ENCODE measurements at places on chromosomes 5 and 9. TPM values are rescaled to one million over a fixed set of nuclear protein-coding genes. Genes with fewer than 3 reads are reported as not detected.

DNA sequence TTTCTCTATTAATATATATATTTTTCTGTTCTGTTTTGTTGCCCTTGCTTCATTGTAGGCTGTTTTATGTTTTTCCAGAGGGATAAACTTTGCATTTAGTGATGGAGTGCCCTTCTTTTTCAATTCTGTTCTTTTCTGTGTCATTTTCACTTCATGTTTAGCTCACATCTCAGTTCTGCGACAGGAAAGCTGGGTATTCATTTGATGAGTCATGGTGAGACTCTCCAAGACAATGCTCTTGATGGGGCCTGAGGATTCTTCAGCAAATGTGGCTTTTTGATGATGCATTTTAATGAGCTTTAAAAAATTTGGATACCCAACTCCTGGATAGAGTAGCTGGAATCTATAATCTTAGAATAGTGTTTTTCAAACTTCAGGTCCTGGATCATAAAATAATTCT, 56.5 kb upstream of the SPATA31D4 start:
- no peak for DNase-seq

GRCh38 chr9:131534721-131535237, 3.7 kb upstream of the UCK1 start:
- no peak for DNase-seq

- no peak for DNase-seq
Observed at GRCh38 chr5:33601881-33602280, 161.1 kb downstream of the TARS1 start.

GRCh38 chr5:139222346-139222745, 24.2 kb upstream of the SIL1 start:
- DNase-seq: no peak

The TRPM6 gene
- total RNA-seq: not detected

DNA sequence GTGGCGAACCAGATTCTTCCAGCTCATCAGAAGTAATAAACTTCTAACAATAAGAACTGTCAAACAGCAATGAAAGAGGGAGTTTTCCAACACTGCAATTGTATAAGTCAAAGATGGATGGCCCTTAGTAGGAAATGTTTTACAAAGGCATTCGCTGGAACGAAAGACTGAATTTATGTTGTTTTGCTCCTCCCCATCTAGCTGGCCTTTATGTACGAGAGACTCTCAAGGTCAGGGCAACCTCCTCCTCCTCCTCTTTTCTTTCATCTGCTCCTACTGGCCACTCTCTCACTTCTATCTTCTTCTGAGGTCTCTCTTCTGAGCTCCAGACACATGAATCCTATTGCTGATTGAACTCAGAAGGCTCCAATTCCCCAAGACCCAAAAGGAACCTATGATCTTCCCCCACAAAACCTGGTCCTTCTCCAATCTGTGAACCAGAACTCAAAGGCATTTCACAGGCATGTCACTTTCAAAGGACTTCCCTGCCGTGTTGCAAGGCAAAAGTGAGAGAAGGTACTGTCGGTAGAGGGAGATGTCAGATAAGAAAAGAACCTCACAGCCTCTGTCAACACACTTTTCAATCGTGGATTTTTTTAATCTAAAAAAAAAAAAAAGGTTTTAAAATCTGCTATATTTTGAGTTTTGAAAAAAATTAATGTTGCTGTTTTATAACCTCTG, 28.5 kb upstream of the PUM3 start:
- no peak for DNase-seq

DNA sequence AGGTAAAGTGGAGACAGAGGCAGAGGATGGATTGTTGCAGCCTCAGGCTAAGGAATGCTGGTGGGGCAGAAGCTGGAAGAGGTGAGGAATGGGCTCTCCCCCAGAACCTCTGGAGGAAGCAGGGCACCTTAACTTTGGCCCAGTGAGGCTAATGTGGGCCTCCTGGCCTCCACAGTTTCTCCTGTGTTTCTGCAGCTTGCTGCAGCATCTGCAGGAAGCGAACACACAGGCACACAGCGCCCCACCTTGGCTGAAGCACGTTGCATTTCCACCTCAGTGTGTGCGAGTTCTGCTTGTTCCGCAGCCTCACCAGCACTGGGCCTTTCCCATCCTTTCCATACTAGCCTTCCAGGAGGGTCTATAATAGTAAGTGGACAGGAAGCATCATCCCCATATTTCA, 27.2 kb upstream of the ASS1 start:
- DNase-seq: no peak

- no peak for DNase-seq
Observed at GRCh38 chr5:149379177-149379761, at the start of gene IL17B. Gene IL17B (minus strand): TSS chr5:149379292. CDS start chr5:149379225, 67 bp downstream.

DNA sequence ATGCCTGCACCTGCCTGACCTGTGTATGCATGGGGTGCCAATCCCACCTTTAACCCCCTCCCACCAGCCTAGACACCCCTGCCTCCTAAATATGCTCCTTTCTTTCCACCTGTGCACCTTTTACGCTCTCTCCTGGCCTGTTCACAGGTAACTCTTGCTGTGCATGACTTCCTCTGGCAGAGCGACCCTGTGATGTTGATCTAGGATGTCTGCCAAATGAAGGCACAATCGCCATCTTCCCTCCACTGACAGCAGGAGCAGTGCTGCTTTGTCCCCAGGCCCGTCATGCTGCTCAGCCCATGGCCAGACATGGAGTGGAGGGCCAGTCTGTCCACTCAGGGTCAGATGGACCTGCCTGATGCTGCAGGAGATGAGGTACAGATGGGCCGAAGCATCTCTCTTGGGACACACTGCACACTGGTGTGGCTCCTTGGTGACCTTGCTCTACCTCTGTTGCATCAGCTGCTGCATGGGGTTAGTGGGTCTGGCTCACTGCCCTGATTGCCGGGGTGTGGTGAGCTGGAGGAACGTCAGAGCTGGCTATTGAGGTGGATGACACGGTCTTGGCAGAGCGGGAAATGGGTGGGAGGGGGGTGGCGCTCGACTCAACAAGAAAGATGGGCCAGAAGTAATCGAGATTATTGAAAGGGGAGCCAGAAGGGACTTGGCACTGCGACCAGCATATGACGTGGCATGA, 101.7 kb upstream of the PITX1 start:
- no peak for DNase-seq

DNA sequence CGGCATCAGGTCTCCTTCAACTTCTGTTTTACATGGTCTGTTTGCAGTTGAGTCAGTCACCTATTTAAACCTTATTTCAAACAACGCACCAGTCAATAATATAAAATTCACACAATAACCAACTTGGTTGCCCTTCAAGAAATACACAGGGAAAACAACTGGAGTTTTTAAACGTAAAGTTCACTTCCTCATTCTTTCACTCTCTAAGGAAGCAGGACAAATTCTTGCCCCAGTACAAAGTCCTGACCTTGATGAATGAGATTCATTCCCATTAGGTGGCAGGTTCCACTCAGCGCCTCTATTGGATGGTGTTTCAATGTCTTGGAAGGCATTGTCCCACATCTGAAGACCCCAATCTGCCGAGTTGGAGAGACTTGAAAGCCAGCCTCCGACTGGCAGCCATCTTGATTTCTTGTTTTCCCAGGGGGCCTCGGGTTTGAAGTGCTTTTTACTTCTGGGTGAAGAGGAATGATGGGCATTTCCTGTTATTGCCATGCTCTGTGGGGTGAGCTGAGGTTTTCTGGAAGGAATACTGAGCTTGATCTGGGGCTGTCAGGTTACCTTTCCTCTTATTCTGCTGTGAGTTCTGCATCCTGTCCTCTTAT, 105.0 kb downstream of the ACER2 start:
- DNase-seq: no peak

GRCh38 chr5:4191041-4191440, 595.4 kb downstream of the IRX1 start:
- DNase-seq: no peak

- DNase-seq: no peak
Observed at GRCh38 chr9:136808075-136808805, 492 bp downstream of the RABL6 start.

GRCh38 chr5:58786035-58786434, 203.2 kb downstream of the RAB3C start:
- no peak for DNase-seq

DNA sequence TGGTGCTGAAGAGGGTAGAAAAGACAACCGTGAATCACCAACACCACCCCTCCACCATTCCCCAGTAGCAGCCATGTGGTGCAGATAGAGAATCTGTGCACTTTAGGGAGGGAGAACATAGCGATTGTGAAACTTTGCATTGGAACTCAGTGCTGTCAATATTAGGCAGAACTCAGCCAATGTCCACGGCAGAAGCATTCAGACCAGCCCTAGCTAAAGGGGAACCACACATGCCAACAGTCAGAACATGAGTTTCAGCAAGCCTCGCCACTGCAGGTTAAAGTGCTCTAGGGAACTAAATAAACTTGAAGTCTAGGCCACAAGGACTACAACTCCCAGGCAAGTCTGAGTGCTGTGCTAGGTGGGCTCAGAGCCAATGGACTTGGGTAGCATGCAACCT, 38.5 kb upstream of the DEPDC1B start:
- no peak for DNase-seq

GRCh38 chr9:6495466-6495865, 82.5 kb downstream of the UHRF2 start:
- DNase-seq: no peak

The DMRT2 gene
- 3.1 TPM for total RNA-seq

DNA sequence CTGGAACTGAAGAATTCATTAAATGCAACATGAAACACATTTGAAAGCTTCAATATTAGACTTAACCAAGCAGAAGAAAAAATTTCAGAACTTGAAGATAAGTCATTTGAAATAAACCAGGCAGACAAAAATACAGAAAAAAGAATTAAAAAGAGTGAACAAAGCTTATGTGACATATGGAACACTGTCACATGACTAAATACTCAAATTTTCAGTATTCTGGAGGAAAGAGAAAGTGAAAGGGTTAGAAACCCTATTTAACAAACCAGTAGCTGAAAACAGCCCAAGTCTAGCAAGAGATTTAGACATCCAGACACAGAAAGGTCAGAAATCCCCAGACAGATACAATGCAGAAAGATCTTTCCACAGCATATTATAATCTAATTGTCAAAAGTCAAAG, 37.1 kb upstream of the SH3TC2 start:
- no peak for DNase-seq

DNA sequence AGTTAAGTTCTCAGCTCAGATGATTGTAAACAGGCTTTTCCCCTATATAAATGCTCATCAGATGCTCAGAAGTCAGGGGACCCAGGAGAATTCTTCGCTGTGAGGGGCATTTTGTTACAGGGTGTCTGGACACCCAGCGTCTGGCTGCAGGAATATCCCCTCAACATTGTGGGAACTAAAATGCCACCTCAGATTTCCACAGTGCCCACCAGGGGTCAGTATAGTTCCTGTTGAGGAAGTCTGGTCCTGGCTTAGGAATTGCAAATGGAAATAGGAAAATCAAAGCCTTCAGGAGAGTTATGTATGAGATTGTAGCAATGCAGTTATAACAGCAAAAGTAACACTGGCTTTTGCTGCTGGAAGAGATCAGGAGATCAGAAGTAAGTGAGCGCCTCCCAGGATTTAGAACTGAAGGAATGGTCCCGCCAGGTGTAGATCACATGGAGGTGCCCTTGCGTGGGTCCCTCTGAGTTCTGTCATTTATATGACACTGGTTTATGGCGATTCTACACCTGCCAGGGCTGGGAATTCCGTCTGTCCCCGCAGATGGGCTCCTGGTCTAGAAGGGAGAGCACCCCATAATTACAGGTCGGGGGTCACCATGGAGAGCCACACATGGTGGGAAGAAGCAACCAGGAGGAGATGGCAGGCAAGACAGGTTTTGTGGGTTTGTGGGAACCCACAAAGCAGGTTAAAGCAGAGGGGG, 47.1 kb upstream of the CTSL start:
- peak; percentile 55 for DNase-seq

- no peak for DNase-seq
Observed at GRCh38 chr5:58456026-58456425, 3.9 kb downstream of the PLK2 start.

GRCh38 chr5:181217111-181217802, 5.8 kb upstream of the TRIM41 start:
- DNase-seq: peak; percentile 52

The ARHGEF39 gene
- total RNA-seq: 1.5 TPM

The ADAMTS16 gene
- 0.34 TPM for total RNA-seq

The FAM151B gene
- total RNA-seq: 2.6 TPM

DNA sequence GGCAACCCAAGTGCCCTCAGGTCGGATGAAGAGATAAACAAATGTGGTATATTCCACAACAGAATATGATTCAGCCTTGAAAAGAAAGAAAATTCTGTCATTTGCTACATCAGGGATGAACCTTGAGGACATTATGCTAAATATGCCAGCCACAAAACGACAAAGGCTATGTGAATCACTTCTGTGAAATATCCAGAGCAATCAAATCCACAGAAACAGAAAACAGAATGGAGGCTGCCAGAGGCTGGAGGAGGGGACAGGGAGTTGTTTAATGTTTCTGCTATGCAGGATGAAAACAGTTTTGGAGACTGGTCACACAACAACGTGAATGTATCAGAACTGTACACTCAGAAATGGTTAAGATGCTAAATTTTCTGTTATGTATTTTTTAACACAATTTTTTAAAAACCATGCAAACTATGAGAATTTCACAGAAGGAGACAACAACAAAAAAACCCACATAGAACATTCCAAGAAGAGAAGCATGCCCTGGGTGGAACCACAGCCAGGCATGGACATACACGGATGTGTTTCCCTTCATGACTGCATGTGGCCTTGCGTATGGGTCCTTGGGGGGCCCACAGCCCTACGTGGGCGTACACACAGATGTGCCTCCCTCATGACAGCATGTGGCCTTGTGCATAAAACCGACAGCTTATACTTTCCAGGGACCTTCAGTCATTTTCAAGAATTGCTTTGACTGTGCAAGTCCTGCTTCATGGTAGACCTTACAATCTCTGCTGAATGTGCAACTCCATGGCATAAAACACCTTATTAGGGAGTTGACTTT, 146.7 kb downstream of the ROR2 start:
- no peak for DNase-seq

The PCDHGA8 gene
- total RNA-seq: 8.5 TPM

DNA sequence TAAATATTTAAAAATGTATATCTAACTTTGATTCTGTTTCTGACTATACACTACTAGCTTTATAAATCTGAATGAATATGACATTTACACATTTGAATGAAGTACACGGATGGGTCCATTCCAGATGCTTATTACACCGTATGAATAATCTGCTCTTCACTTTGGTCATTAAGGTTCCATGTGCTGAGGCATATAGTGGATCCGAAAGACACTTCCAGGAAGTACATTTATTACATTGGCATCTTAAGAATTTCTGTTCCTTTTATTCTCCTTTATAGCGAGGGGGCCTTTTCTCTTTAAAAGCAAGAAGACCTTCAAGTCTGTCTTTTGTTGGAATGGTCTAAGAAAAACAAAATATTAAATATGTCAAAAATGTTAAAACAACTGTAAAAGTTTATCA, 147.6 kb downstream of the AUH start:
- no peak for DNase-seq

DNA sequence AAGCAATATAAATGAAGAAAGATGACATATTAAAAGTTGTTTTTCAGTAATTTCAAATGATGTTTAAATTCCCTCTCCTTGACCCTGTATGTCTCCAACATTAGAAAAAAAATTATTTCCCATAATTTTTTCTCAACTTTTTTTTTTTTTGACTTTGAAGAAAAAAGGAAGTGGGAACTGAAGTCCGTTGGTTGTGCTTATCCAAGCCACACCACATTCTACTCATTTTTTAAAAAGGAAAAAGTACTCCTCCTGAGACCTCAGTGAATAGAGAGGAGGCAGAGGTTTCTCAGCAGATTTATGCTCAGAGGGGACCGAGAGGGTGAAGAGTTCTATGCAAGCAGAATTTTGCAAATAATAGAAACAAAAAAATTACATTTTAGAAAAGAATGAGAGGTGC, 123.3 kb downstream of the PCSK5 start:
- no peak for DNase-seq
